H54 (cell line): ENCODE measurements at places on chromosomes 7 and 10.

DNA sequence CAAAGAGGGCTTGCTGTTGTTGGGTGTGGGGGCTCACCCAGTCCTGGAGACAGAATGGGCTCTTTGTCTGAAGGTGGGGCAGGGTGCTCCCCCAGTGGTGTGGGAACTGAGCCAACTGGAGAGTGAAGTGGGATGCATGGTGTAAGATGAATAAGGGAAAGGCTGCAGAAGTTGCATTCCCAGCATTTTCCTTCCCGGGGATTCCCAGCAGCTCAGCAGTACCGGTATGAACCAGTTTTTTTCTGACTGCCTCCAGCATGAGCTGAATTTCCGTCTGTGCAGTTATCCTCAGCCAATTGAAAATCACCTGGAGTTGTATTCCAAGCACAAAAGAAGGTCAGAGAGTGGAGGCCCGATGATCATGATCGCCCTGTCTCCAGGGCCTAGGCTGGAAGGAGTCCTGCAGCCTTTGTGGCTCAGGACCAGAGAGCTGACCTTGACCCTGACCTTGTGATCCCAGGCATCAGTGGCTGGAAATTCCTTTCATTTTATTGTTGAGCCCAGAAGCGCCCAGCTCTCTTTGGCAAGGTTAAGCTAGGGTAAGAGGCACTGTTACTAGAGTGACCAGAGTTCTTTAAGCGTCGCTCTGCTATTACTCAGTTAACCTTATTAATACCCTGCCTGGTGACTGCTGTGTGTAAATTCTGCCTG lies 33.4 kb downstream of the OGDH start:
- DNase-seq = peak; percentile 79

DNA sequence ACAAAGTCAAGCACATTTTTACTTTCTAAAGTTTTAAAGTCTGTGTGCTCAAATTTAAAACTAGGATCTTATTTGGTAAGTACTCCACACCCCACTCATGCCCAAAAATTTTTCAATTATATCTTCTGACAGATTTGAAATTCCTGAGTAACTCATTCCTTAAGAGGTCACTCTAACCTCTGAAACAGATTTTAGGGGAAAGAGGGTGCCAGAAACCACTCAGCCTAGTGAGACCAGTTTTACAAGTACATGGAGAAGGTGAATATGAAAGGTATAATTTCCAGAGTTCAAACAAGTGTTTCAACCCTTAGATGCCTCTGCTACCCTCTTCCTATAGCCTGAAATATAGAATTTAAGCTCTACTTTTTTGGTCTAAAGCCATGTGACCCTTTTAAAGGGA lies 79.2 kb downstream of the C7orf25 start:
- no peak for DNase-seq

GRCh38 chr10:114823077-114823463 lies 1.5 kb downstream of the FHIP2A start:
- DNase-seq = no peak

DNA sequence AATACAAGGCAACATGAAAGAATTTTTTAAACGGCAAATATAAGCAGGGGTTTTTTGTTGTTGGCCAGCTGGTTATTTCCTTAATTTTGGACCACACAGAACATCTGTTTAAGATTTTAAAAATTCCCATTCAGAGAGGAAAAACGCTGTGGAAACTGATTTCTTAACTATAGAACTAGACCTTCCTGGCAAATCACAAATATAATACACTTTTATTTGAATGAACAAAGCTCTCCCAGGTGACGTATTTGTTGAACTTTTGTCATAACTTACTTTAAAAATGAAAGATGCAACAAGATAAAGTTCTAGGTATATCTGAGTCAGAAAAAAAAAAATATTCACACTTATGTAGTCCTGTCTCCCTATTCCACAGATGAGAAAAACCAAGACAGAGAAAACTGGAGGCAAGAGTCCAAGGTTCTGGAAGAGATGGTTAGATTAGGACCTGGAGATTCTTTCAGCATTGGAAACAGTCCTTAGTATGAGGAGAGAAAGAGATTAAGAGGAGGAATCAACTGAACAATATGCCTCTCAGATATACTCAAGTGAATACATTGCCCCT lies 269.1 kb downstream of the NEBL start:
- DNase-seq = no peak

DNA sequence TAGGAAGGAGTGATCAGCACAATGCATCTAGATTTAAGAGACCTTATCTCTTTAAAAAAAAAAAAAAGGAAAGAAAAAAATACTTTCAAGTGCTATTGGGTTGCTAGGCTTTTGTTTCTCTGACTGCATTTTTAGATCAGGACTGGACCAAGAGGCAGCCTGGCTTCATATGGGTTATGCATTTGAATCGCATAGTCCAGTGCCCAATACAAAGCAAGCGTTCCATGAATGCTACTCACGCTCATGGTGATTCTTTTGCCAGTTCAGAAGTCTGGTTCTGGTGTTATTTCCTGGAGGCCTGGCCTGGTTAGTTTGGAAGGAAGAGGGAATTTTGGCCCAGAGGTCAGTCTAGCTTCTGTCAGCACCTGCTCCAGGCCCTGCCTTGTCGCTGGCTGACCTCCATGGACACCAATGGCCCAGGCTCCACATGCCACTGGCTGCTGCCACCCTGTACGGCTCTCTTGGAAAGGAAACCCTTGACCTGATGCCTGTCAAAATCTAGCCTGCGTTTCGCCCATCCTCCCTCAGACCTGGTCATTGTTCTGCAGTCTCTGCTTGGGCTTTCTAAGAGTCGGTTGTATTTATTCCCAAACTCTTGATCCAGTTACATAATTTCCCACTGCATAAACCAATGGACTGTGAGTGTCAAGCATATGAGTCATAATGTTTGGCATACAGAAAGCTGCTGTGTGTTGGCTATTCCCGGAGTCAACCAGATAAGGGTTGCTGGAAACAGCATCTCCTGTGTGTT lies 74.3 kb upstream of the MKX start:
- DNase-seq = peak; percentile 44
